ENCODE measurements at places on chromosomes 4 and X.

DNA sequence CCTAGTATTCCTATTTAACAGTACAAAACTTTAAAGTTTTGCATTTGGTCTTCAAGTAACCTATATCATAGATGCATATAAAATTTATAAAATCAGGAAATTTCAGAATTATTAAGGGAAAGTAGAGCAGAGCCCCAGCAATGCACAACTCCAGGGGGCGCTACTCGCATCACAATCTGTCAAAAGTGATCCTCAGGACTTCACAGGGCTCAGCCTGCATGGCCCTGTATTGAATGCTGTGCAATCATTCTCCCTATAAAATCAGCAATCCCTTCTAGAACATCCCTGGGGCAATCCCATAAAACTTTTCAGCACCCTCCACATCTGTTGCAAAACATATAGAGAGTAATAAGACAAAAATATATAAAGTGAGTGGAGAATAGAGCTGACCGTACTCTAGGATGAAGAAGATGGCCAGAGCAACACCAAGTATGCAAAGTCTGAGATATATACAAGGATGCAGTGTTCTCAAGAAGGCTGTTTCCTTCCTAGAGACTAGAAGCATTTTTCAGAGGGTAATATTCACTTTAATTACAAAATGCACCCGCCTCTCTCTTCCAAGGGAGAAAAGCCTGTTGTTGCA, 12.5 kb upstream of the PPARGC1A start:
- DNase-seq: no peak

GRCh38 chr4:158219623-158220022, 9.3 kb downstream of the TMEM144 start:
- DNase-seq: no peak

DNA sequence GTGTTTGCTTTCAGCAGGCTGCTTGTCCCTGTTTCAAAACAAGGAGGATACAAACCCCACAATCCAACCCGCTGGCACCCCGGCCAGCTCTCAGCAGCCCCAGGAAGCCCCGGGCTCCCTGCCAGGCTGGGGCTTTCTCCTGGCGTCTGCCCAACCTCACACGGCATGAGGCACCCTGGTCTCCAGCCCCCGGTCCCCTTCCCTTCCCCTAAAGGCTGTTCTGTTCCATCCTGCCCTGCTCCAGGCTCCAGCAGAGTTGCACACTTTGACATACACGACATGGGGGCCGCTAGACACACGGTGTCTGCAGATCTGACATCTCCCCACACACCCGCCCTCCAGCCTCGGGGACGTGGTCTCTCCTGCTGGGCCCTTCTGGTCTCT, 107.7 kb upstream of the ADRA2C start:
- no peak for DNase-seq

GRCh38 chr4:37737466-37737865, 51.3 kb upstream of the RELL1 start:
- DNase-seq: no peak

DNA sequence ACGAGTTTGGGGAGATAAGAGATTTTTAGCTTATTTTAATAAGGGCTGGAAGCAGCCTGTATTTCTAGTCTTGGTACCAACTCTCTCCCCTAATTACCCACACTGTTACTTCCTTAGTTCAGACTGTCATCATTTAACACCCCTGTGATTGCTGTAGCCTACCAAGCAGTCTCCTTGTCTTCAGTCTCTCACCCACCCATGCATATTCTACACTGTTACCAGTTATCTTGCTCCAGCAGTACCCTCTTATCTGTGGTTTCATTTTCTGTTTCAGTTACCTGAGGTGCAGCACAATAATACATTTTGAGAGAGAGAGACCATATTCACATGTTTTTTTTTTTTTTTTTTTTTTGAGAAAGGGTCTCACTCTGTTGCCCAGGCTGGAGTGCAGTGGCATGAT, 80.2 kb downstream of the DIAPH2 start:
- no peak for DNase-seq

DNA sequence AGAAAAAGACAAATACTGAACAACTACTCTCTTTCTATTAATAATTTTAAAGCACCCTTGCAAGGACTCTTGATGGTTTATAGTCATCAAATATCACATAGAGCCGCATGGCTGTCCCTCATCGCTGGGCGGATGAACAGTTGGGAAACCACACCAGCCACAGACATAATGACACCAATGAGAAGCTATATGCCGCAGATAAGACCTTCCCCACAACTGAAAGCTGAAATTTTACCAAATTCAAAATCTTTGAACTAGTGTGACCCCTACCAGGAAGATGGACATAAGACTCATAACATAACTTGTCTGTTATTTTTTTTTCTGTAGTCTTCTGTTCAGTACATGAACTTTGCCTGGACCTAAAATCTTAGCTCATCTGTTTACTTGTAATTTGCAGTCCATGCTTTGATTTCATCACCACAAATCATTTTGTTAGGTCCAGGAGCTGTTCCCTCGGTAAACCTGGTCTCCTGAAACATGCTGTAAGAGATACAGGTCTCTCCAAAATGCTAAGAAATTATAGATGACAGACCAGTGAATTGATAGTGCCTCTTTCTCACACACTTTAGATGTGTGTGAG, 157.3 kb upstream of the RAPGEF2 start:
- DNase-seq: no peak

GRCh38 chr4:74967324-74967723, 34.4 kb downstream of the PARM1 start:
- no peak for DNase-seq

DNA sequence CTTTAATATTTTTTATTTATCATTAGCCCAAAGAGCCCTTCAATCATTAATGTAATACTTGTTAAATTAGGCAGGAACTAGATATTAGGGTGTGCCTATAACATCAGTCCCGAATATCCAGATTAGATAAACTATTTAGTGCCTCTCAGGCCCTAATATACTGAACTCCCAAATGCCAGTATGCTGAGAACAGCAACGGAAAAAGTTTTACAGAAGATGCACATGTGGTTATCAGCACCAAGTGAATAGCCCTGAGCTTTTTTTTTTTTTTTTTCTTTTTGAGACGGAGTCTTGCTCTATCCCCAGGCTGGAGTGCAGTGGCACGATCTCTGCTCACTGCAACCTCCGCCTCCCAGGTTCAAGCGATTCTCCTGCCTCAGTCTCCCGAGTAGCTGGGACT, 13.0 kb upstream of the ELF2 start:
- no peak for DNase-seq

- DNase-seq: no peak
These were observed 347.8 kb upstream of the PITX2 start for GRCh38 chr4:110970642-110971041.

- DNase-seq: no peak
These were observed 60.3 kb downstream of the SH3KBP1 start for GRCh38 chrX:19827088-19827487.

DNA sequence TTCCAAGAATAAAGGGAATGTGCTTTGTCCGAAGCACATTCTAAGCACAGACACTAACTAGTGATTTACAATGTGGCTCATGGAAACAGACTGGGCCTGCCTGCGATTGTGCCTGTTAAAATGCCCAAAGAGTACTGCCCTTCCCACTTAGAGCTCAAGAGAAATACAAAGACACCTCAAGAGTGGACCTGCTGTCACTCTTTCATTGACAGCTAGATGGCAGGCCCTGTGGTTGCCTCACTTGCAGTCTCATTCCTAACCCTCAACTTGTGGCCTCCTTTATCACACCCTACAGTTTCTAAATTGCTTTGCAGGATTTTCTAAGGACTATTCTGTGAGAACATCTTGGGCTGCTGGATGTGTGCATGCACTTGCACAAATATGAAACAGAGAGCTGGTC, 331.0 kb upstream of the EMCN start:
- DNase-seq: no peak

DNA sequence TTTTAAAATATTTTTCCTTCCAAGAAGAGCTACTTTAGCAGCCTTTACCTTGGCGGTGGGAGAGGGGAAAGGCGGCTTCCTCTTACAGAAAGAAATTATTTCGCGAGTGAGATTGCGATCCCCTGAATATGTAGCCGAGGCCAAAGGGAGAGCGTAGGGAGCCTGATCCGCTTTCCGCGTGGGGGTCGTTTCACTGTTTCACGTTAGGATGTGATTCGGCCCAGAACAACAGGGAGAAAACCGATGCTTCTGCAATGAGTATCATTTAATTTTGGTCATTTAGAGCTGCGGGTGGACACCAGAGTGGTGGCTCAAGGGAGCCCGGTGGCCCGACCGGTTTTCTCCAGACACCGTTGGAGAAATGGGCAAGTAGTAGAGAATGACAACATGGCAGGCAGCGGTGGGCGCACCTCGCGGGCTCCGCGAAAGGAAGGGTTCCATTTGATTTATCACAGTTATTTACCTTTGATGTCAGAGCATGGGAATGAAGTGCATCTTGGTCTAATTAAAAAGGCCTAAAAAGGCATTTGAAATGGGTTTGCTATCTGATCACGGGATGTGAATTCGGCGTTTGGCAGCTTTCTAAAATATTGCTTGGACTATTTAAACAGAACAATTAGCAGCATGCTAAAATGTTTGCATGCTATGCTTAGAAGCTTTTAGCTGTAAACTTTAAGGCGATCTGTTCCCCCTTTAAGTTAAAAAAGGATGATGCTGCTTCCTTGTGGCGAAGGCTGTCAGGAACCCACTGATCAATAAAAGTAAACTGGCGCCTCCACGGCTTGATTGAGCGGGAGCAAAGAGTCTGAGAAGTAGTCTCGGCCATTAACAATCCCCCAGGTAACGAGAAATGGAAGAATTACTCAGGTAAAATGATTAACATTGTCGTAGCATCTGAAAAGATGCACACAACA, 2.0 kb upstream of the PCDH19 start:
- DNase-seq: no peak

DNA sequence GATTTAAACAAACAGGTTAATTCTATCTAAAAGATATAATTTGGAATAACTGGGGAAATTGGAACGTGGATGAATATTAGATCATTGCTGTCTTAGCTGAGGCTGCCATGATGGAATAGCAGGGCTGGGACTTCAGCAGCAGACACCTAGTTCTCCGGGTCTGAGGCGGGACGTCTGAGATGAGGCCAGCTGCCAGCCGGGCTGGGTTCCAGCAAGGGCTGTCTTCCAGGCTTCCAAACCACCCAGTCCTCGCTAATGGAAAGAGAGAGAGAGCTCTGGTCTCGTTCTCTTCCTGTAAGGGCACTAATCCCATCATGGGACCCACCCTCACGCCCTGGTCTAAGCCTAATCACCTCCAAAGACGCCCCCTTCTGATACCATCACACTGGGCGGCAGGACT, 85.7 kb downstream of the ADRA2C start:
- DNase-seq: no peak

GRCh38 chrX:44401151-44401550, 57.7 kb upstream of the EFHC2 start:
- no peak for DNase-seq

- DNase-seq: no peak
These were observed 352.8 kb upstream of the EPHA5 start for GRCh38 chr4:66023061-66023460.

DNA sequence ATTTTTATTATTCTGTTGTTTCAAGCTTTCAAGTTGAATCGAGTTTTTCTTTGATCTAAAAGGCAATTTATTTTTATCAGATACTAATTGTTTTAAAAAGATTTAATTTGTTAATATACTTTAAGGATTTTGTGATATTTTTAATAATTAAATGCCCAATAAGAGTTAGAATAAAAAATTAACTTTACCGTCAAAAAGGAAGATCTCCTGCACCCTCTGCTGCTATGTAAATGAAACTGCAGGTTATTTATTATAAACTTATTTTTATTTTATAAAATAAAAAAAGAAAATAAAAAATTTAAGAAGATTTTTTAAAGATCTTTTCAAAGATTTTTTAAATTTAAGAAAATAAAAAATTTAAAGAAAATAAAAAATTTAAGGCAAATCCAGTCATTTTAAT, 166.1 kb downstream of the CCSER1 start:
- DNase-seq: no peak

GRCh38 chr4:6456450-6456849, 16.0 kb downstream of the PPP2R2C start:
- DNase-seq: no peak

DNA sequence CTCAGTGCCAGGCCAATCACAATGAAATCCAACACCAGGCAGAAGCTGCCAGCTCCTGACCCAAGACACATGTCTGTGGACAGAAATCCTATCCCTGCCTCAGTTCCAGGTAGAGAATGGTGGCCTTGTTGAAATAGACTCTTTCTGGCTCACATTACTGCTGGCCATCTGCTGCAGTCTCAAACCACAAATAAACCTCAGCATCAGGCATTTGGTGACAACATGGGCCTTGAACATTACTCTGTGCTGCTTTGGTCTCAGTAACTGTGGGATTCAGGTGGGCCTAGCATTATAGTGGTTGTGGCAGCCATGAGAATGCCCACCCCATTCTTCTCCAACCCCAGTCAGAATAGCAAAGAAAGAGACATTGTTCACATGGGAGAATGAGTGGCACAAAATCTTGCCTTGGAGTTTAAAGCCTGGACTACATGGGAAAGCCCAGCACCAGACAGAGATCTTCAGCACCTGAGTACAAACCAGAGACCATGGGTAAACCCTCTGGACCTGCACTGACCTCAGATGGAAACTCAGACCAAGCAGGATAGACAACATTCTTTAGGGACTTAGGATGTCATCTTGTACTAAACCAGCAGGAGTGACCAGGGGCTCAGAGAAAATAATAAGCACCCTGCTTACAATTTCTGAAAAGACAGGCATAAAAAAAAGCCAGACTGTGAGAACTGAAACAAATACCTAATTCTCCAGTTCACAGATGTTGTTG, 50.4 kb upstream of the TRAM1L1 start:
- no peak for DNase-seq

DNA sequence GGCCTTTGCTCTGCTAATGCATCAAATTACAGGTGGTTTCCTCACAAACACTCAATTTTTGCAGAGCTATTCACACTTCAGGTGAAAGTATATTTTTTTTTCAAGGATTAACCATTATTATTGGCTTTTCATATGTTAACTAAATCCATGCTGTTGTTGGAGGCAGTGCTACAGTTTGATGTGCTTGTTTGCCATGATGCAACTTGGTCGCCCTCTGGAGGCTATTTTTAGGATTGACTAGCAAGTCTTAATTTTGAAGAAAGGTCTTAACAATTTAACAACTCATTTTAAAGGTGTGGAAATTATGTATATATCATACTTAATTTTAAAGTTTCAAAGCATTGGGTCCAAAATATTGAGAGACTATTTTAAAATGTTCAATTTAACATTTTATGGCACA, 168.8 kb upstream of the FAM47A start:
- no peak for DNase-seq

GRCh38 chr4:70488748-70489147, 16.8 kb downstream of the MUC7 start:
- DNase-seq: no peak

DNA sequence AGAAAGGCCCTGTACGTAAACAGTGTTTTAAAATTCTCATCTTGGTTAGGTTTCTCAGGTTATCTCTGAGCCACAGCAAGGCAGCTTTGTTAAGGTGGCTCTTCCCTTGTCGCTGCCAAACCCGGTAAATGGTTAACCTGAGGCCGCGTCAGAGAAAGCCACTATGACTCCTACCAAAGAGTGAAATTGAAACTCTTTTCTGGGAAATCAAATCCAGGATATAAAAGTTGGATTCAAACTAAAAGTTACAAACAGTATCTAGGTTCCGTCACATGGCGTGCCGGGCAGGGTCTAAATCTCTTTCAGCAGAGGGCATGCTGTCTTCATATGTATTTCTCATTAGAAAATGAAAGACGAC, 433 bp downstream of the MMAA start:
- DNase-seq: no peak

GRCh38 chr4:107666134-107666533, 53.9 kb downstream of the PAPSS1 start:
- DNase-seq: no peak

- DNase-seq: no peak
These were observed 672 bp downstream of the PGM2 start for GRCh38 chr4:37827030-37827685.

All from stimulated activated CD8-positive, alpha-beta memory T cell treated with anti-CD3 and anti-CD28 coated beads, Interleukin-15, amount 100 ng/mL, for 24 hours (primary cell).